ENCODE measurements at places on chromosomes 12 and 14. TPM values are rescaled to one million over a fixed set of nuclear protein-coding genes. Genes with fewer than 3 reads are reported as not detected.

The CLIP1 gene
- total RNA-seq, result 28.9 TPM

The STAC3 gene
- 0.14 TPM for total RNA-seq

The ZNF10 gene
- total RNA-seq, result 8.9 TPM

The DNAJC22 gene
- 23.0 TPM for total RNA-seq

GRCh38 chr14:67564236-67564635 is 31.1 kb downstream of the PLEKHH1 start:
- H3K27me3 ChIP-seq, result no peaks in the 10 kb centered on the region
- H3K36me3 ChIP-seq, result 0 out of 2 replicates have a peak, but pooled peaks cover 1% of the 10 kb centered on the region
- no peak overlapping the region for H3K4me3 ChIP-seq

DNA sequence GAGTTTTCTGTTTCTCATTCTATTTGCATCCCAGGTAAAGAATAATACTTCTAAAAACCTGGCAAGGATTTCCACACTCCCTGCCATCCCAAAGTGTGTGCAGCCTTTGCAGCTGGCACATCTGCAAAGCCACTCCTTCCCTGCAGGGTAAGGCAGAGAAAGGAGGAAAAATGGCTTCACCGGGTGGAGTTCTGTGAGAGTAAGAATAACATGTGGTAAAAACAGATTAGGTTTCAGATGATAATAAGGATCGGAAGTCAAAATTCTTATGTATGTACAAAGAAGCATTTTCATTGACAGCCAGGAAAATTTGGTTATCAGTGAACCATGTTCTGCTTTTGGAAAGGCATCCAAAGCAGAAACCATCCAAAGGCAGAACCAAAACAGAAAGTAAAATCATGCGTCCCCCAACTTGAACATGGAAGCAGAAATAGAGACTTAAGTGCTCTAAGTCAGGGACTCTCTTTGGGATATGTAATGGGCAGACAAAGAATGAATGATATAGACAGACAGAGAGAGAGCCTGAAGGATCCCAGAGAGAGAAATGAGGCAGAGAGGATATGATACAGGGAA is 192.6 kb upstream of the CCDC196 start:
- no peak overlapping the region for H3K4me3 ChIP-seq
- H3K27ac ChIP-seq, result no peak overlapping the region
- H3K4me1 ChIP-seq, result no peaks in the 10 kb centered on the region
- DNase-seq, result no peak
- no peaks in the 10 kb centered on the region for H3K27me3 ChIP-seq

GRCh38 chr14:85580536-85581140 is 50.7 kb downstream of the FLRT2 start:
- H3K4me1 ChIP-seq, result no peaks in the 10 kb centered on the region
- H3K36me3 ChIP-seq, result no peaks in the 10 kb centered on the region
- no peak overlapping the region for H3K4me3 ChIP-seq
- DNase-seq, result no peak
- H3K27ac ChIP-seq, result no peak overlapping the region

- no peaks in the 10 kb centered on the region for H3K36me3 ChIP-seq
- DNase-seq, result no peak
- H3K4me3 ChIP-seq, result no peak overlapping the region
Observed at GRCh38 chr12:25771041-25771440, 187.4 kb upstream of the RASSF8 start.

DNA sequence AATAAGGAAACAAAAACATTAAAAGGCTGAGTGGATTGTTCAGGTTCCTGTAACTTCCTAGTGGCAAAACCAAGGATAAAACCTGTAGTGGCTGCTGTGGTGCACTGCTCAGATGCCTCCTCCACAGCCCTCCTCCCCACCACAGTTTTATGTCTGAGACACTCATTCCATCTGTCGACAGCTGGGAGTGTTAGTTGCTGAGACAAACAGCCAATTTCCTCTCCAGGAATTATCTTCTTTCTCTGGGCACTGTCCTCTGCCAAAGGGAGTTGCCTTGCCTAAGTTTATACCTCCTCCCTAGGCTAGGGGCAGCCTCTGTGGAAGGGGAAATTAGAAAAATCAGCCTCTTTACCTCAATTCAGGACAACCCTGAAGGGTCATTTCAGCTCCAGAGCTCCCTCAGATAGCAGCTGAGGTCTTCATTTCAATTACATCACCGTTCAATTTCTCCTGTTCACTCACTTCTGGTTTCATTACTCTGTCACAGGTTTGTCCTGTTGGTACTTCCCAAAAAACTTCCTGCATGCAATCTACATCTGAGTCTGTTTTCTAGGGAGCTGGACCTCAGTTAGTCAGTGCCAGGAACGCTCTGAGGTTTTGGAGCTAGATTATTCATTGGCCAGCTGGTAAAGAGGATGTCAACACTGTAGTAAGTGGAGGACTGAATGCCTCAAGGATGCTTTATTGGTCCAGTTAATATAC is 74.9 kb upstream of the ATP2B1 start:
- H3K4me3 ChIP-seq, result no peak overlapping the region
- H3K36me3 ChIP-seq, result no peaks in the 10 kb centered on the region
- H3K4me1 ChIP-seq, result no peaks in the 10 kb centered on the region

- H3K27me3 ChIP-seq, result no peaks in the 10 kb centered on the region
- H3K36me3 ChIP-seq, result no peaks in the 10 kb centered on the region
- no peak for DNase-seq
- peaks cover 48% of the 10 kb centered on the region for H3K4me1 ChIP-seq
- no peak overlapping the region for H3K4me3 ChIP-seq
Observed at GRCh38 chr14:93007225-93007997, 84.5 kb downstream of the CHGA start.

DNA sequence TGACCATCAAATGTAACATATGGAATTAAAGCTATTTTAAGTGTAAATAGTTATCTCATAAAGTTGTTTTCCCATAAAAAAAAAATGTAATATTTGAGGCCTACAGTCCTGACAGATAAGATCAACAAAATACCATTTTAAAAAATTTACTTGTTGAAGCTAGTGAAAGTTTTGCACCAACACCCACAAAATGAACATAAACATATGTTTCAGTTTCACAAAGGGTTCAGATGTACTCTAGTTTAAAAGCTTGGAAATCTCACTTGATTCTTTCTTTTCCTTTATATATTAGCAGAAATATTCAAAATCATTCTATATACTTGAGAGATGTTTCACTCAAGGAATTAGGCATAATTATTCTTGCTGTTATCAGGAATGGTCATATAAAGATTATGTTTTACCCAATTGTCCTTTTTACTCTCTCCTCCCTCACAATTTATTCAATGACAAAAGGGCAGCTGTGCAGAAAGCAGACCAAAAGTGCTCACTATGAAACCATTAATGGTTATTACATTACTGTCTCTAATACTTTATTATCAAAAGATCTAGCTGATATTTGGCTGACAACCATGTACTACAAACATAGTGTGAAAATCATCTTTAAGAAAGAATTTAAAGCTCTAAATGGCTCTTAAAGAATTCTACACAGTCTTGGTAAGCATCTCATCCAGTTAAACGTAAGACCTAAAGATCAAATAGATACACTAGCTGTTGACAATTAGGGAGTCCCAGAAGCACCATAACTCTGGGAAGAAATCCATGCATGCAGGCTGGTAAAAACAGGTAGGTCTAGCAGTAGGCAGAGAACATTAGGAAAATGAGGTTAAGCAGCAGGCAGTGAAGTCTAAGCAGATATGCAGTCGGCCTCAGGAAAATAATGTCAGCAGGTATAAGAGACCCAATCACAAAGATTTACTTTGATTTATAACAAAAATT is 28.8 kb downstream of the KIF21A start:
- no peaks in the 10 kb centered on the region for H3K27me3 ChIP-seq
- H3K4me1 ChIP-seq, result peaks cover 12% of the 10 kb centered on the region
- H3K36me3 ChIP-seq, result no peaks in the 10 kb centered on the region
- no peak overlapping the region for H3K27ac ChIP-seq
- H3K4me3 ChIP-seq, result no peak overlapping the region

- H3K27me3 ChIP-seq, result no peaks in the 10 kb centered on the region
- no peak overlapping the region for H3K27ac ChIP-seq
Observed at GRCh38 chr14:25756876-25757275, 706.9 kb upstream of the STXBP6 start.

DNA sequence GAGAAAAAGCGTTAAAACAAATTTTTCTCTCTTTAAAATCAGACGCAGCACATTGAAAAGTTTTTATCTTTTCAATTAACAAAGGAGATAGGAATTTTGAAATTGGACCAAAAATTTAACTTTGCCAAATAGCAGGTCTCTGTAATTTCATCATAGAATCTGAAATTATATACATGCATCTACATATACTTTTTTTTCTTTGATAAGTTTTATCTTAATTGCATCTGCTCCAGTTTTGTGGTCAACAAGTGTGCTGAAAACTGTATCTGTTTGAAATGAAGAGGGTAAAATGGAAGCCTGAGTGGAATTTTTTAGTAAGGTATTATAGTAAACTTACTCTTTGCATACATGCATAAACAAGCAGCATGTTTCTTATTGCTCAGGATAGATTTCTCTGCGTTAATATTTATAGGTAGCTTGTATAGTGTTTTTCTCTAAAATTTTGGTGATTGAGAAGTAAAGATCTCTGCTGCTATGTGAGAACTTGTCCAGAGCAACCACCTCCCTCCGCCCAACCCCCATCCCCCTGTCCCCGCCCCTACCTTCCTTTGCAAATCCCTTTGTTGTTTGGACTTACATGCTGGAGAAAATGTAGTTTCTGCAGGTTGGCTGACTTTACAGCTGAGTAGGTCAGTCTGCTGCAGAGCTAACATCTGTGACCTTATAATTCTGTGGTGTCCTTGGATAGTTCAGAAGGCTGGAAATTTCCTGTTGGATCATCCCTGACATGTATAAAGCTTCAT is 64.6 kb downstream of the VRK1 start:
- H3K36me3 ChIP-seq, result peaks cover 11% of the 10 kb centered on the region
- H3K27me3 ChIP-seq, result no peaks in the 10 kb centered on the region
- H3K4me1 ChIP-seq, result no peaks in the 10 kb centered on the region
- H3K27ac ChIP-seq, result no peak overlapping the region
- H3K4me3 ChIP-seq, result no peak overlapping the region

DNA sequence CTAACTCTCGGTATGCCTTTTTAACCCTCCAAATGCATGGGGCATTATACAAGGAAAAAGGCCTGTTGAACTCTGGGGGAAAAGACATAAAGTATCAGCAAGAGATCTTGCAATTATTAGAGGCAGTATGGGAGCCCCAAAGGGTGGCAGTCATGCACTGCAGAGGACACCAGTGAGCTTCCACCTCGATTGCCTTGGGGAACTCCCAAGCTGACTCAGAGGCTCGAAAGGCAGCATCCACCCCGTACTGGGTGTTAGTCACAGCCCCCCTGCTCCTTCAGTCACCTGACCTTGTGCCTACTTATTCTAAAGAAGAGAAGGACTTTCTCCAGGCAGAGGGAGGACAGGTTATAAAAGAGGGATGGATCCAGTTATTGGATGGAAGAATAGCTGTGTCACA is 781.4 kb upstream of the TMEM132C start:
- no peak overlapping the region for H3K4me3 ChIP-seq
- H3K4me1 ChIP-seq, result peaks cover 18% of the 10 kb centered on the region
- H3K27ac ChIP-seq, result no peak overlapping the region
- H3K27me3 ChIP-seq, result no peaks in the 10 kb centered on the region

DNA sequence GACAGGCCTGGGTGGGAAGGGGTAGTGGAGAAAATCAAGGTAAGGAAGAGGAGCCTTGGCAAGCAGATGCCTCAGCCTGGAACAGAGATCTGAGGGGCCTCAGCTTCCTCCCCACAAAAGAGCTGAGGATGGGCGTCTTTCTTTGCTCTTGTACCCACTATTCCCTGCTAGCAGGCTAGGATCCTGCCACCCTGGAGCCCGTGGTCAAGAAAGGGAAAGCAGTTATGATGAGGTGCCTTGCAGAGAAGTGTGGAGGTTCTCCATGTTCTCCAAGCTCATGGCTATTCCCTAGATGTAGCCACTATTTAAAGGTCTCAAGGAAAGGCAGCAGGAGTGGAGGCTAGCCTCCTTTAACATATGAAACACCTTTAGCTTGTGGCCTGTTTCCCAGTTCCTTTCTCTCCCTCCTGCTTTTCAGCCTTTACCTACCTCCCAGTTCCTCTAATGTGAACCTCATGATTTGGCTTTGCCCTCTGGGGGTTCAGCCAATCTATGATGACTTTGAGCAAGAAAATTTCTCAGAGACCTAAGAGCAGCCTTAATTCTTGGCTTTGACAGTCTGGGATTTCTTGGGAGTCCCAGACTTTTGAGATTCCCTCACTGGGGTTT is 1.1 kb downstream of the IKZF4 start:
- H3K4me1 ChIP-seq, result peaks cover 33% of the 10 kb centered on the region
- peak overlapping the region; percentile 56 for H3K4me3 ChIP-seq
- H3K27ac ChIP-seq, result no peak overlapping the region
- no peaks in the 10 kb centered on the region for H3K27me3 ChIP-seq
- no peaks in the 10 kb centered on the region for H3K36me3 ChIP-seq

- peak; percentile 13 for DNase-seq
- no peak overlapping the region for H3K4me3 ChIP-seq
- H3K27ac ChIP-seq, result no peak overlapping the region
- no peaks in the 10 kb centered on the region for H3K36me3 ChIP-seq
Observed at GRCh38 chr12:100827901-100828520, 33.4 kb downstream of the ANO4 start.

Data from HepG2 (cell line).